Fibroblast of skin of right quadriceps (primary cell): ENCODE measurements at places on chromosomes 3 and 15.
A peak's percentile ranks its signal among the peaks of the same experiment; 100 is the strongest.

DNA sequence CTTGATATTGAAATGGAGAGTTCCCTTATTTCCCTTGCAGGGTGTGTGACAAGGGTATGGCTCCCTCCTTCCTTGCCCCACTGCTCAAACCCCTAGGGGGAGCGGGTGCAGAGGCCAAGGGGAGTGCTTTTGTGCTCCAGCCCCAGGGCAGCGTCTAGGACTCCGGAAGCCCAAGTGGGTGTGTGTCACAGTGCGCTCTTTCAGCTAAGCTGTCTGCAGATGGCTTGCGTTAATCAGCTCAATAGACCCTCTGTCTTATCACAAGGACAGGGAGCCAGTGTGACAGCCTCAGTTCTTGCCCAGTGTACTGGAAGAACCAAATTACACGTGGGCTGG, 523.6 kb upstream of the LMCD1 start:
- DNase-seq = no peak

GRCh38 chr3:16430717-16431630, 82.5 kb downstream of the RFTN1 start:
- no peak for DNase-seq

DNA sequence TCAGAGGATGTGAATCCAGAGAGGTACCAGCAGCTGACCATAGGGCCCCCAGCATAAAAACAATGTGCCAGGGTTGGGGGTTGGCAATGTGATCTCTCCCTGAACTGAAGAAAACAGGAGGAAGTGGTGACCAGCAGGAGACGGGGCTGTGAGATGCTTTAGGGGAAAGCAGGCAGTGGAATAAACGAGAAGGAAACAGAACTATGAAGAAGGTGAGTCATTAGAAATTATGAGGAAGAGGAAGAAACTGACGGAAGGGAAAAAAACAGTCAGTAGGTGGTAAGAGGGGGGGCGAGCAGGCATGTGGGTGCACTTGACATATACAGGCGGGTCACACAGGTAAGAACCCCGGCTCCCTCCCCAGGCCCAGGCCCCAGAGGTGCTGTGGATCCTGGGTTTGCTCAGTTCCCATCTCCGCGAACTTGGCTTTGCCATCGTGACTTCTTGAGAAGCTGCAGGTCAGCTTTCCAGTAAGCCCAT, 42.2 kb upstream of the B3GNT5 start:
- DNase-seq = no peak

- peak; percentile 19 for DNase-seq
These were observed 4.1 kb upstream of the ACTC1 start for GRCh38 chr15:34799149-34800101.

- no peak for DNase-seq
These were observed 2.5 kb upstream of the GANC start for GRCh38 chr15:42270551-42270950.

GRCh38 chr3:125165189-125165947, 47.2 kb downstream of the SLC12A8 start:
- peak; percentile 42 for DNase-seq

- DNase-seq = no peak
These were observed 24.8 kb downstream of the SLC22A14 start for GRCh38 chr3:38306941-38307340.

DNA sequence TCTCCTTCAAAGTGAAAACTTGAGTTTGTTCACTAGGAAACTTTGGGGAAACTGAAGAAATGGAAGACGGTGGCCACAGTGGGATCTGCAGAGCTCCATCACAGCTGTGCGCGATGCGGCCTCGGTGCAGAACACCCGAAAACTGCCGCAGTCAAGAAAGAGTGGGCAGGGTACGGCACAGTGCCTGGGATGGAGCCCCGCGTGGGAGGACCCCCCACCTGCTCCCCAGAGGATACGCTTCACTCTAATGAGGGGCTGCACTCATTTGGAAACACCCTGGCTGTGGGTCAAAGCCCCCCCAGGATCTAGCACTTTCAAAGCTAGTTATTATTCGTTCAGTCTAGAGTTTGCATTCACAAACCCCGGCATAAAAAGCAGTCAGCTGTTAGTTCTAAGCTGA, 9.5 kb downstream of the ADAMTS17 start:
- no peak for DNase-seq

GRCh38 chr3:160154033-160154432, 71.2 kb upstream of the C3orf80 start:
- no peak for DNase-seq

DNA sequence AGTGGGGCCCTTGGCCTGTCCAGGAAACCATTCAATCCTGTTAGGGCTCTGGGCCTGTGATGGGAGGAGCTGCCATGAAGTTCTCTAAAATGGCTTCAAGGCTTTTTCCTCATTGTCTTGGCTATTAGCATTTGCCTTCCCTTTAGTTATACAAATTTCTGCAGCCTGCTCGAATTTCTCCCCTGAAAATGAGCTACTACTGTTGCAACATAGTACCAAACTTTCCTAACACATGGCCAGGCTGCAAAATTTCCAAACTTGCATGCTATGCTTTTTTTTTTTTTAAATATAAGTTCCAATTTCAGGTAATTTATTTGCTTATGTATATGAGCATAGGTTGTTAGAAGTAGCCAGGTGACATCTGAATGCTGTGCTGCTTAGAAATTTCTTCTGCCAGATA, 560.8 kb upstream of the TBL1XR1 start:
- DNase-seq = no peak

DNA sequence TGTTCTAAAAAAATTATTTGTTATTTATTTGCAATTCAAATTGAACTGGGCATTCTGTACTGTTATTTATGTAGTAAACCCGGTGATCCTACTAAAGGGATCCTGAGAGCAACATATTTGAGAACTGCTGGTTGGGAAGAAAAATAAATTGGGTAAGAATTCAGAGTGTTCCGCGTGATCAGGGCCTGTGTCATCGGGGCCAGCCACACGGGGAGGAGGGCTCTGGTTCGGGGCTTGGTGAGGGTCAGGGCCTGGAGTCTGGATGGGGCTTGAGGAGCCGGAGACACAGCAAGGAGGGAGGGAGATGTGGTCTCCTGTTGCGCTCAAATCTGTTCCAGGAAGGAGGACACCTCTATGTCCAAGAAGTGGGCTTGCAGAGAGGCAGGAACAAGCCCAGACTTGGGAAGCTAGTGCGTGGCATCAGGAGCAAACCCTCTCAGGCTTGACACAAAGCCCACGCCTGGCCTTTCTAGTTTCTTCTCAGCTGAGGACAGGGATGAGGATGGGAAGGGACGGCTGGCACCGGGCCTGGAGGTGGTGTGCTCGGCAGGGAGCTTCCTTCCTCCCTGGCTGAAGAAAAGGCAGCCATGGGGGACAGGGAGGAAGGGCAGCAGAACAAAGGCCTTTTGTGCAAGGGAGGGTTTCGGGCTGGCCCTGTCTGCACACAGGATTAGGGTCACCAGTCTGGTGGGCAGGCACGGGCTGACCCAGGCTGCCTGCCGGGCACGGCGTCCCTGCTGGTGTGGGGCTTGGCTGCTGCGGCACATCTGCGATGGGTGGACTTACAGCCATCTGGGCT, 22.9 kb upstream of the FBLN2 start:
- no peak for DNase-seq

GRCh38 chr3:172630316-172630715, 80.6 kb downstream of the NCEH1 start:
- DNase-seq = no peak

DNA sequence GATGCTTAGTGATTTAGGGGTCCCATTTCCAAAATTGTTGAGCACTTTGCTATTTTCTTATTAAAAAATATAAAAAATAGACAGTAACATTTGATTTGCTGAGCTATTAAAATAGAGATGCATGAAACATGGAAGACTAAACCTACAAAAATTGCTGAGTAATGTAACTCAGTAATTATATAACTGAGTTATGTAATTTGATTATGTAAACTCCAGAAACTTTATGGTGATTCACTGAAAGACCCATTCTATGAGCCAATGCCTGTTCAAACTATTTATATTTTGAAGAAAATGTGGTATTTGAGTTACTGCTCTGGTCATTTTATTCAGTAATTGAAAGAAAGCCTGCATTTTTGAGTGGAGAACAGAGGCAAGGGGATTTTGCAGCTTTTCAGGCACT, 1221.5 kb upstream of the ALCAM start:
- no peak for DNase-seq

- DNase-seq = peak; percentile 51
These were observed 106.2 kb upstream of the UBE3A start for GRCh38 chr15:25545017-25545416.
